ENCODE measurements at places on chromosomes 1 and 21.
A peak's percentile ranks its signal among the peaks of the same experiment; 100 is the strongest.

DNA sequence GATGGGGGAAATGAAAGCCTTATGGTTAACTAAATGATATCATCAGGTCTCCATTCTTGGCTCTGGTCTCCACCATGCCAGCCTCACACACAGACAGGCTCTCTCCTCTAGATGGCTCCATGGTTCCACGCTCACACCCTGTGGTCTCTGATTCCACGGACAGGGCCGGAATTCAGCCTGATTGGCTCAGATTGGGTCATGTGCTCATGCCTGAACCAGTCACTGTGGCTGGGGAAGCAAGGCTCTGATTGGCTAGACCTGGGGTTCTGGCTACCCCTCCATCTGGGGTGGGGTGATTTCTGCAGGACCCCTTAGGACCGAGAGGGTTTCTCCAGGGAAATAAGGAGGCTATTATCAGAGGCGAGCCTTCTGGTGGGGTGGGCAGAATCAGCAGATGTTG, 277.0 kb downstream of the PTPRU start:
- DNase-seq, result peak; percentile 63

DNA sequence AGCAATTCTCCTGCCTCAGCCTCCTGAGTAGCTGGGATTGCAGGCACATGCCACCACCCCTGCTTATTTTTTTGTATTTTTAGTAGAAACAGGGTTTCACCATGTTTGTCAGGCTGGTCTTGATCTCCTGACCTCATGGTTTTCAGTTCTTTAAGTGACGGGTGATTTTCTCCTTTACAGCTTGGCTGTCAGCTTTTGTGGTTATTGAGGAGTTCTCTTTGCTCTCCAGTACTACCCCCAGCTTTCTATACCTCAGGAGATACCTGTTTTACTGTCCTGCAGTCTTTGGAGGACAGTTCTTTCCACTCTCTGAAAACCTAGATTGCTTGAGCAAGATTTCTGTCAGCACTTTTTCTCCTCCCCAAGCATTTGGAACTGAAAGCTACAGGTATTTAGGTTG, 45.9 kb upstream of the EGLN1 start:
- no peak for DNase-seq

DNA sequence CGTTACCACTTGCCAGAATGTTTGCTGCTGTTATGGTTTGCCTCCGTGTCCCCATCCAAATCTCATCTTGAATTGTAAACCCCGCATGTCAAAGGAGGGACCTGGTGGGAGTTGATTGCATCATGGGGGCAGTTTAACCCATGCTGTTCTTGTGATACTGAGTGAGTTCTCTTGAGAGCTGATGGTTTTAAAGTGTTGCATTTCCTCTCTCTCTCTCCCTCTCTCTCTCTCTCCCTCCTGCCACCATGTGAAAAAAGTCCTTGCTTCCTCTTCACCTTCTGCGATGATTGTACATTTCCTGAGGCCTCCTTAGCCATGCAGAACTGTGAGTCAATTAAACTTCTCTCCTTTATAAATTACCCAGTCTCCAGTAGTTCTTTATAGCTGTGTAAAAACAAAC, 44.4 kb downstream of the CFHR5 start:
- DNase-seq, result no peak

DNA sequence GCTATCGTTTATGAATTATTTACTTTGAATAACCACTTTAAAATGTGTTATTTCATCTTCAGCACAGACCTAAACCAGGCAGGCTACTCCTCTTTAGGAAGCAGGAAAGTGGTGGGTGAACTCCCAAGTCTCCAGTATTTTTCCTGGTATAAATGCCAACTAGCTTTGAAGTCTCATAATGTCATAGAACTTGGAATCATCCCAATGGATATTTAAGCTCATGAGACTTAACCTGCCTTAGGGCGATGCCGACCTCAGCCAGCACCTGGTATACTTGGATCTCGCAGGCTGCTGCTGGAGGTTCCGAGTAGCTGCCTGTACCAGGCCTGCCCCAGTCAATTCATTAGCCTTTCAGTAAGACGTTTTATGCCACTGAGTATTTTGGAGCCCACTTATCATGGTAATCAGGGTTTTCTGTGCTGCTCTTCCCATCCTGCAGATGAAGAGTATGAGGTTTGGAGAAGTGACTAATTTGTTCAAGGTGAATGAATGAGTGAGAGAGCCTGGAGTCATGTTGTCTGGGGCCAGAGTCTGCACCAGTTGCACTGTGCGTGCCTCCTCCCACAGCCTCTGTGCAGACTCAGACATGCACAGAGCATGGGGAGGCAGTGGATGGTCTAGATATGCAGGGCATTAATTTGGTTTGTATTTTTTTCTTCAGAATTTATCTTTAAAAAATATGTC, 34.9 kb downstream of the VANGL1 start:
- no peak for DNase-seq

- DNase-seq, result no peak
These were observed 148.7 kb downstream of the PGBD5 start for GRCh38 chr1:230277201-230278025.

DNA sequence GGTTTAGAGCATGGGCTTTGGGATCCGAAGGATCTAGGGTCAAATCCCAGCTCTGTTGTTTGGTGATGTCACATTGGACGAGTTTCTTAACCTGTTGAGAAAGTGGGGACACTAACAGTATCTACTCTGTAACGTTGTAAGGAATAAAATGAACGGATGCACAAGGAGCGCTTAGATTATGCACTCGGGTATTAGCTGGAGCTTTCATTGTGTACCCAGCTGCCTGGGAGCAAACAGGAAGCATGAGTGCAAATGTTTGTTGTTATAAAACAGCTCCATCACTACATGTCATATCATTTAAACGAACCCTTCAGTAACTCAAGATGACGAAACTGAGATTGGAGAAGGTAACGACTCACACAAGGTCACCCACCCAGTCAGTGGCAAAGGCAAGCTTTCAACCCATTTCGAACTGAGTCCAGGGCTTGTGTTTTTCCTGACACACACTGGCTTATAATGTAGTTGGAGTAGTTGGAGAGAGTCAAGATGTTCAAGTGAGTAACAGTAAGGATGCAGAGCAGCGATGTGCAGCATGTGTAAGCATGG, 16.2 kb upstream of the SLC6A17 start:
- no peak for DNase-seq

DNA sequence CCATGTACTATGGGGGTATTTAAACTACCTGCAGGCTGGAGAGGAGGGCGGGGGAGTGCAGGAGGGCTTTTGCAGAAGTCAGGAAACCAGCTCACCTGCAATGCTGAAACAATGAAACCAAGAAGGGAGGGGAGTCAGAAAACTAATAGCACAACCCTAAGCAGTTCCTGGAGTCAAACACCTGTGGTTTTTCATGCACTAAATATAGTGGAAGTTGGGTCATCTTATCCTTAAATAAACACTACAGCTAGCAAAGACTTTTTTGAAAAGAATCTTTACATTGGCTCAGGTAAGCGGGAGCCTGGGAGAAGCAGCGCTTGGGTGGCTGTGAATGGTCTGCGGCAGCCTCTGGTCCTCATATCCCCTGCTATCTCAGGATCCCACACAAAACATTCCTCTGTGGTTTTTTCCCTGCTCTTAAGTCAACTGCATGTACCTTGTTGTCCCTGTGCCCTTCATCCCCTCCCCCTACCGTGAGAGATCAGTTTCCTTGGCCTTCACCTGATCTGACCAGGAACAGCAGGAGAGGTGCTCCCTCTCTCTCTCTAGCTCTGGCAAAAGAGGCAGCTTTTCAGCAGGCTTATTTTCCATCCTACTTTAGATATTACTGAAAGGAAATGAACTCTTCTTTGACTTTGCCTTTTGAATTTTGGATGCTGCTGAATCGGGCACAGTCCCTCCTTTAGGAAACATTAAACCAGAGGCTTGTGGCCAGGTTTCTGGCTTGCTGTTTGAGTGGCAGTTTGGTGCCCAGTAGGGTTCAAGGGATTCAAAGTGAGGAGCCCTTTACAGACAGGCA, 26.6 kb downstream of the TENT5C start:
- no peak for DNase-seq

- no peak for DNase-seq
These were observed 127.1 kb upstream of the ARHGEF16 start for GRCh38 chr1:3327389-3327702.

GRCh38 chr1:67552336-67552759, 122.1 kb upstream of the SERBP1 start:
- no peak for DNase-seq

DNA sequence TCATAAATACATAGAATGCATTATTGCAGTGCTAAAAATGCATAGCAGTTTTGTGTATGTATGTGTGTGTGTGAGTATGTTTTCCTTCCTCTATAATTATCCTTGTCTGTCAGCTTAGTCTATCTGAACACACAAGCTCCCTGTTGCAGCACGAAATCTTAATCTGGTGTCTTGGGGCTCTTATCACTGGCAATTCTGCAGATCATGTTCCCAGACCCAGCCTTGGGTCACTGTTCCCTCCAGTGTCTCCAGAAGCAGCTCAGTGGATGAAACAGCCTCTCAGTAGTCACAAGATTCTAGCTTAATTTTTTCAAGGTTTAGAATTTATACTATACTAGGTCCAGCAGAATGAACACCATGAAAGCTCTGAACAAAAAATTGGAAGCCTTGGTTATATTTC, 777.9 kb downstream of the MRPL39 start:
- DNase-seq, result no peak

DNA sequence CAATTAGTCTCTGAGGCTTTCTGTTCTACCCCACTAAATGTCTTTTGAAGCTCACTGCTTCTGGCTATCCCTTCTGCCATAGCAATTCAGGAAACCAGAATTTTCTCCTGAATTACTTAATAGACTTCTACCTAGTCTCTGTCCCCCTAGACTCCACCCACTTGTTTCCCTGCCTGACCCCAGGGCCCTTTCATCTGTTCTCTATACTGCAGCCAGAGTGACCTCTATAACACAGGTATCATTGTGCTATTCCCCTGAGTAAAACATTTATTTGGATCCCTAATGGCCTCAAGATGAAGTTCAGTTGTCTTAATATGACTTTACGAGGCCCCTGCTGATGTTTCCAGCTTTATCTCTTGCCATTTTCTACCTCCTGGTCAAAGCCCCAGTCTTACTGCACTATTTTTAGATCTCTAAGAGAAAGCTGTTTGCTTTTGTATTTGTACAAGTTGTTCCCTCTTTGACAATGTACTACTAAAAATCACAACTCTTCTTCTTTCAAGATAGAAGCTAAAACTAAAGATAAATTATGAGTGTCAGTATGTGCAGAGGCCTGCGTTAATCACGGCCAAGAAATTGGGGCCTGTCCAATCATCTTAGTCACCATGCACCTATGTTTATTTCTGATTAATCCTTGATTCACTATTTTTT, 54.5 kb downstream of the ATP1B1 start:
- no peak for DNase-seq

- no peak for DNase-seq
These were observed 191.3 kb upstream of the HP1BP3 start for GRCh38 chr1:20978413-20978812.

DNA sequence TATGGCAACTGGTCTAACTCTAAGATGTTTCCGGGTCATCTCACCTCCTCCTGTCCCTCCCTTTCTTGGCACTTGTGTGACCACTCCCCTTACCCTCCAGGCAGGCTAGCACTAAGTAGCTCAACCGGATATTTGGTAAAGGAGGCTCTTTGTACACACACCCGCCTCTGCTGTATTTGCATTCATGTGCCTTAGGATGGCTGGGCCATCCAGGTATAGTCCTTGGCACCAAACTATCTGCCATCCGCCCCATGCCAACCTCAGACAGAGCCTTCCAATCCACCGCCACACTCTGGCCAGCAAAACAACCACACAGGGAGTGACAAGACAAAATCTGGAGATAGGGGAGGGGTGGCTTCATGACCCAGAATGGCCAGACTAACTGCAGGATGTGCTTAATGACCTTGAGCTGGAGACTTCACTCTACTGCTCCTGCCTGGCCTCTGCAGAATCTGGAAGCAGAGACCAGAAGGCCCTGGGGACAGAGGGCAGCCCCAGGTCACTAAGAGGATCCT, 59.5 kb downstream of the CDK18 start:
- no peak for DNase-seq

DNA sequence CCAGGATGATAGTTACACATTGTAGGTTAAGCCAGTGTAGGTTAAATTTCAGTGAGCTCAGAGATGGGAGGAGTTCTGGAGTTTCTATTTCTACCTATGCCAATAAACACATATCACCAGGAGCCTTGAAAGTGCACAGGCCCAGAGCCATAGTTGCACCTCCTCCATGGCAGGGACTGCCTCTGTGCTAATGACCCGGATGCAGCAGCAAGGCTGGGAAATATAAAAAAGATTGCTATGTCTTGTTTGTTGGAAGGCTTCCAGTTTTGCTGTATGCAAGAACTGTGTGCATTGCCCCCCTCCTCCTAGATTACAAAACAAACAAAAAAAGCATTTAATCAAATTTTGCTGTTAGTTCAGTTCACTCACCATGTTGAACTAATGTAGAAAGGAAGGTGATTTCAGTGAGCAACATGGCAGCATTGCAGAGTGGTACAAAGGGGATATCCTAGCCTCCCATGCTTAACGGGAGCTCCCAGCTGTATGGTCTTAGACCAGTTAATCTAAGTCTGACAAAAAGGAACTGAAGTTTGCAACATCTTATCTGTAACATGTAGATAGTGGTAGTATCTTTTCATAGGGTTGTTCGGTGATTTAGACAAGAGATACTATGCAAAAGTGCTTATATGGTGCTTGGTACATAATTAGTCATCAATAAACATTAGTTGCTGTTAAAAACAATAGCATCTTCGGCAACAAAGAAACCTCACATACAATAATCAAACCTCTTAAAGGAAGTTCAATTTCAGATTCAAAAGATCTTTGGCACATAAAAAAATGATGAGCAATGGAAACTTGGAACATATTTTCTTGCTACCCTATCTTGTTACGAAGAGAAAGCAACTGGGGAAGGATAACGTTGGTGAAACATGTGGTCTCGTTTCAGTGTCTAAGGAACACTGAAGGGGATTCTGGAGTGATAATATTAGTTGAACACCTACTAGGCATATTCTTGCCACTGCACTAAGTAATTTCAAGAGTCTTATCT, 309.5 kb downstream of the ASTN1 start:
- no peak for DNase-seq

DNA sequence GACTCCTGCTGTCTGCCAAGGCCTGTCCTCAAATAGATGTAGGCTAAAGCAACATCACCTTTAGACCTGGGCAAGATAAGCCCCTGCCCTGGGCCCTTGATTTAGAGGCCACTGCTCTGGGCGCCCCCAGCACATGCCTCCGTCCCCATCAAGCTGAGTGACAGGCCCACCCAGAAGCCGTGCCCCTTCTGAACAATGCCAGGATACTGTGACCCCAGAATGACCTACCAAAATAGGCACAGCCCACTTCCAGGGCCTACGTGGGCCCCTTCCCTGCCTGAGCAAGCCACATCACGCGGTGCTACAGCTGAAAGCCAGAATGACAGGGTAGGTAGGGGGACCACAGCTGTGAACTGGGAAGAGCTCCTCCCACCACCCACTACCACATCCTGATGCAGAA, 24.7 kb upstream of the BECN2 start:
- no peak for DNase-seq

DNA sequence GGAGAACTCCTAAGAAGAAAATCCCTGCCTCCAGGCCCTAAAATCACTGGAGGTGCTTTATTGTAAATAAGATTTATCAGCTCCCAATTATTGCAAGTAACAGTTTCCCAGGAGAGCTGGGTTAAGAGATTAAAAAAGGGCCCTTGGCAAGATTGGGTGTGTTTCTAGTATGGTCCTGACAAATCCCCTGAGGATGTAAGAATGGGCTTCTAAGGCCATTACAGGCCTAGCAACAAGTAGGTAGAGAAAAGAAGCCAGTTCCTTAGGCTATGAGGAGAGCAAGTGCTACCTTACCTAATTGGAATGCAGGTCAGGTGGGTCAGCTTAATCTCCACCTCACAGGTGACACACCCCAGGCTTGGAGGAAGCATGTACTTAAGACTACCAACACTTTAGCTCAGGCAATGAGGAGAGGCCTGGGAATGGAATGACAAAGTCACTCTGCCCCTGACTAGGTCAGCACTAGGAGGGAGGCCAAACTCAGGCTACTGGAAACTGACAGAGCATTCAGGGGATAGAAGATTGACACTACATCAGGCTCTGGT, 6.8 kb upstream of the OTUD7B start:
- no peak for DNase-seq

All from amniotic stem cell (primary cell).